ENCODE measurements at places on chromosomes 11 and 22.
A peak's percentile ranks its signal among the peaks of the same experiment; 100 is the strongest.

- no peak for DNase-seq
Measured at GRCh38 chr11:21323617-21324016, 654.2 kb downstream of the NELL1 start.

DNA sequence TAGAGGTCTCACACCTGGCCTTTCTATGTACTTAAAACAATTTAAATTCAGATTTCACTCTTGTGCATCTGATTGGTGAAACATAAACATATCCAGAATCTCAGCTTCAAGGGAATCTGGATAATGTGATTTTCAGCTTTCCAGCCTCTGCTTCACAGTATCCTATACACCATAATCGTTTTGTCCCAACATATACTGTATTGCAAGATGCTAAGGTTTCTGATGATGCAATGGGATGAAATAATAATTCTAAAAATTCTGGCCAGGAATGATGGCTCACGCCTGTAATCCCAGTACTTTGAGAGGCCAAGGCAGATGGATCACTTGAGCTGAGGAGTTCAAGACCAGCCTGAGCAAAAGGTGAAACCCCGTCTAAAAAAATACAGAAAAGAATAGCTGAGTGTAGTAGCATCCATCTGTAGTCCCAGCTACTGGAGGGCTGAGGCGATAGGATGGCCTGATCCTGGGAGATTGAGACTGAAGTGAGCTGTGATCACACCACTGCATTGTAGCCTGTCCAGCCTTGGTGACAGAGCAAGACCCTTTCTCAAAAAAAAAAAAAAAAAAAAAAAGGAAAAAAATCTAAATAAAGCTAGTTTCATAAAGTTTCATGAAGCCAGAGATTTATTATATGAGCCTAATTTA is 41.0 kb upstream of the CTSC start:
- DNase-seq = no peak

DNA sequence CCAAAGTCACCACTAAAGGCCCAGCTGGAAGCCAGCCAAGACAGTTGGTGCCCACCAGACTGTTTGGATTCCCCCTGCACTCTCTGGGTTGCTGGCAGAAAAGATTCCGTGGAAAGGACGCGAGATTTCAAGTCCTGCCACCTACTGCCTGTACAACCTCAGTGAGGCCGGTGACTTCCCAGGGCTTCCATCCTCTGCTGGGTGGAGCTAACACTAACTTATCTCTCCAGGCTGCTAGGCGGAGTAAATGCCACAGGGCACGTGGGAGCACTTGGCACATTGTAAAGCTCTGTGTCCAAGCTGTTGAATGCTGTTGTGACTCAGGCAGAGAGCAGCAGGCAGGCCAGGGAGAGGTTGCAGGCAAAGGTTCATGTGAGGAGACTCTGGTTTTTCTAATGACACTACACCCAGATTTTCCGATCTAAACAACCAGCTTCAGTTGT is 50.9 kb upstream of the CDON start:
- peak; percentile 66 for DNase-seq

DNA sequence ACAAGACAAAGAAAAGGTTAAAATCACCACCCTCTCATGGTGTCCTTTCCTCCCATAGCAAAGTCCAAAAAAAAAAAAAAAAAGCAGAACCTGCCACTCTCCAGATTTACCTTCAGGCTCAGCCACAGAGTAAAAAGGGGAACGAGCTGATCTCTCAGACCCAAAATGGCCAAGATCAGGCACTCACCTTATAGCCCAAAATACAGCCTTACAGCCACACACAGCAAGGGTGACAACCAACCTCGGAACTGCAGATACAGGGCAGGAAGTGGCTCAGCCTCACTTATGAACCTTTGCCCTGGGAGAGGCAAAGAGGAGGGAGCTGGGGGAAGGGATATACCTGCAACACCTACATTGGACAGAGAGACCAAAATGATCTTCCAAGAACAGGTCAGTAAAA is 4.5 kb downstream of the FHIP1B start:
- no peak for DNase-seq

GRCh38 chr22:49011379-49011768 is 816.3 kb downstream of the BRD1 start:
- DNase-seq = no peak

DNA sequence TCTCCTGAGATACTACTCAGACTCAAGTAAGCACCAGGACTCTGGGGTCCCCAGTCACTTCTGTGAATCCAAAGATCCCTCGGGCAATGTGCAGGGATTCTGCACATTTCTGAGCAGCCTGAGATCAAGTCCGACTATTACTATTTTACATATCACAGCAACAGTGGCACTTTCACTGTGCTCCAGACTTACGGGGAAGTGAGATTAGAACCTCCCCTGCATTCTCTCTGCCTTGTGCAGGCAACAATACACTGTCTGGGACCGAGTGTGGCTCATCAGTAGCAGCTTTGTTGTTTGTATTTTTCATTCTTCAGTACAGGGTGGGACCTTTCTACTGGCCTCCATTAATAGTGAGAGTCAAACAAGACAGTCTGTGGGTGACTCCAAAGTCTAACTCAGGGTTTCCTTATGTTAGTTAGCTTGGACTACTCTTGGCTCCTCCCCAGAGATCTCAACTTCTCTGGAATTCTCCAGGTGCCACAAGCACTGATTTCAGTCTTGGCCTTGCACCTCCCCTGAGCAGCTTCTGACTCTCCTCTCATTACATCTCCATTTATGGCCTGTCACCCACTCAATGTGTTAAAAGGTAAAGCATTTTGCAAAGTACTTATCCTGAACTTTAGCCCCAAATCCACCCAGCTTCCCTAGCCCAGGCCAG is 76.2 kb upstream of the TOP3B start:
- no peak for DNase-seq

- no peak for DNase-seq
Measured at GRCh38 chr11:103926990-103927389, 109.5 kb upstream of the DDI1 start.

GRCh38 chr22:23387827-23388516 is 192.1 kb downstream of the IGLL1 start:
- DNase-seq = no peak

DNA sequence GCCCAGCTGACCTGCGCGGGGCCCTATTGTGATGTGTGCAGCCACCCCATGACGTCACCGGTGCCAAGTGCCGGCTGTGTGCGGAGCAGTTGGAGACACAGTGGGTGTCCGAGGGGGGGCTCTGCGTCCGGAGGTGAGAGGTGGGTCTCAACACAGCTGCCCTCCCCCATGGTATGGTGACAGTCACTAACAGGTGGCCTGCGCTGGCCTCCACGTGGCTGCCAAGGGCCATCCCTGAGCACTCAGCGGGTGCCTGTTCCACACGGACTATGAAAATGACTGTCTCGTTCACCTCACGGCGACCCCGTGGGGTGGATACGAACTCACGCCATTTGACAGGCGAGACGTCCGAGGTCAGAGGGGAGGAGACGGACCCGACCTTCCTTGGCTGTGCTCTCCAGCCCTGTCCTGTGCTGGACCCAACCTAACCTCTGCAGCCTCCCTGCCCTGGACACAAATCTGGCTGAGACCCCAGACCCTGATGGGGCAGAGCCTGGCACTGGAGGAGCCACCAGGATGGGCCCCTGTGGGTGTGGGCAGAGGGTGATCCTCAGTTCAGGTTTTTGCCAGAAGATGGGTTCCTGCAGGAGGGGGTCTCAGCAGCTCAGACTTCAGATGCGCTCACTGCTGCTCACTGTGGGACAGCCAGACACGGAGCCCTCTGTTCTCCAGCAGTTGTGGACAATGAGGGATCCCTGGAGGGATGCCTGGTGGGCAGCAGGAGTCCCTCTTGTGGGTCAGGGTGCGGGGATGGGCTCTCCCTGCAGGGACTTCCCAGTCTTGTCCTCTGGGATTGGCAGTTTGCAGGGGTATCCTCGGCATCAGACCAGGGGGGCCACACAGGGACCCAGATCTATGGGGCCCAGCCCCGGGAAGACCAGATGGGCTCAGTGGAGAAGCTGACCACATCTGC is 6.3 kb downstream of the HRAS start:
- DNase-seq = no peak

DNA sequence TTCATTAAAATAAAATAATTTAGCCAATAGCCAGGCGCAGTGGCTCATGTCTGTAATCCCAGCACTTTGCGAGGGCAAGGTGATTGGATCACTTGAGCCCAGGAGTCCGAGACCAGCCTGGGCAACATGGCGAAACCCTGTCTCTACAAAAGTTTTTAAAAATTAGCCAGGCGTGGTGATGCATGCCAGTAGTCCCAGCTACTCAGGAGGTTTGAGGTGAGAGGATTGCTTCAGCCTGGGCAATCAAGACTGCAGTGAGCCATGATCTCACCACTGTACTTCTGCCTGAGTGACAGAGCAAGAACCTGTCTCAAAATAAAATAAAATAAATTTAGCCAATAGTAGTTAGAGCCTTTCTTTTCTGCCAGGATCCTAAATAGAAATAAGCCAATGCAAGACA is 12.2 kb downstream of the HPS5 start:
- DNase-seq = no peak

GRCh38 chr22:49491726-49492125 is 335.9 kb downstream of the BRD1 start:
- no peak for DNase-seq

DNA sequence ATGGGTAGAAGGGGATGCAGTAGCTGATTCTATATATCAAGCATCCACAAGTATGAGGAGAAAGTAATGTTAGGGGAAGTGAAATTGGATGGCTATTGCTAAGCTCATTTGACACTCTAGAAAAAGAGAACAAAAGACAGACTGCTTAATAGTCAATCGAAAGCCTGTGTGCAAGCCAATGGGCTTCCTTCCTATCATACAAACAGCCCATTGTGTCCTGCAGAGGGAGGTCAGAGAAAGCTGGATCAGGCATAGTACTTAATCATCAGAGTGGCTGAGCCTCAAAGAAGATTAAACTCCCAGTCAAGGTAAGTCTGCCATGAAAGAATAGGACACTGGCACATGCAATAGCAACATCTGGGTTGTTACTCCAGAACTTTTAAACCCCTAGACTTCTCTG is 50.9 kb upstream of the PGR start:
- no peak for DNase-seq

DNA sequence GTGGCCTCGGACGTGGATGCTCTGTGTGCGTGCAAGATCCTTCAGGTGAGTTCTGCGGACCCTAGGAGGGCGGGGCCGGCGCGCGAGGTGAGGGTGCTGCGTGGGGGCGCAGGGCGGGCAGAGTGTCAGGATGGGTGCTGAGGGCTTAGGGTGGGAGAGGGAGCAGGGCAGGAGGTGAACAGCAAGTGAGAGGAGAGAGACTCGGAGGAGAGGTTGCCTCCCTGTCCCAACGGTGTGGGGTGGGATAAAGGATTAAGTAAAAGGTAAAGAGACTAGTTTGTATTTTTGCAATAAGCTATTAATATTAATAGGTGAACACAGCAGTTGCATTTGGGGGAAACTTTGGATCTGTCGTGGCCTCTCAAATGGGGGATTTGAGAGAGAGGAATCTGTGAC is 451 bp downstream of the CDC45 start:
- no peak for DNase-seq

DNA sequence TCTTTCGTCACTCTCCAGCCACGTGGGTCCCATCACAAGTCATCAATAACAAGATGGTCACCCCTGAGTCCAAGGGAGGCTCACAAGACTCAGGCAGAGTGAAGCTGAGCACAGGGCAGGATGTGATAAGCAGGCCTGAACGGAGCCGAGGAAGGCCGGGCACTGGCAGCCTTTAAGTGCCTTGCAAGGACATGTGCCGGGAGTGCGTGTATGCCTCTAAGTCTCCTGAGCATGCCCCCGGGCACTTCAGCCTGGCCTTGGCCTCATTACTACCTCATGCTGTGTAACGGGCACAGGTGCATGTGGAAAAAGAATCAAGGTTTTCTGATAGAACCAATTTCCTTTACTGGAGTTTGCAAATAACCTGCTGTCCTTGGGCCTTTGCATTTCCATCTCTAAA is 55.8 kb downstream of the UBASH3B start:
- DNase-seq = no peak

DNA sequence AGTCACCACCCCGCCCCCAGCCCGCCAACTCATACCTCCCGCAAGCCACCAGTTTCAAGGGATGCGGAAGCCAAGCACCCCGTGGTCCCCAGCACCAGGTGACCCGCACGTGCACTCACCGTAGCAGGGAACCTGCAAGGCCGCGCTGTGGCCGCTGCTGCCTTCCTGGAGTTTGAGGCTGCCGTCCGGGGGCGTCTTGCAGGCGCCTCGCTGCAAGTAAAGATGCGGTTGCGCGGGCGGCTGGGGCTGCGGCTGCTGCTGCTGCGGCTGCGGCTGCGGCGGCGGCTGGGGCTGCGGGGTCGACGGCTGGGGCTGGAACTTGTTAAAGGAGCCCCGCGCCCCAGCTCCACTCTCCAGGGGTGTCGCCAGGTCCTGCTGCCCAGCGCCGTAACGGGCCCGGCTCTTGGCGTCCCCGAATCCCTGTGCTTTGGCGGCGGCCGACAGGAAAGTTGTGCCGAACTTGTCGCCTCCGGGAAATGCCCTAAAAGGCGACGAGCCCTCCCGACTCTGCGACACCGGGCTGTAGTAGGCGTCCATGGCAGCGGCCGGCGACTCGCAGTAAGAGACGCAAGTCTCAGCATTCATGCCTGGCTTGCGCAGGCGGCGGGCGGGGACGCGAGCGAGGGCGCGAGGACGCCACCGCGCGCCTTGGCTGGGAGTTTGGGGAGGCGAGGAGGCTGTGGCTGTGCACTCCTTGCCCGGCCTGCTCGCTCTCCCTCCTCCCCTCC is at the start of gene ALX4:
TSS of gene ALX4 (minus strand) at position 662 of the 728 bp plus-strand sequence. CDS start at position 585, 77 bp downstream.
- no peak for DNase-seq

DNA sequence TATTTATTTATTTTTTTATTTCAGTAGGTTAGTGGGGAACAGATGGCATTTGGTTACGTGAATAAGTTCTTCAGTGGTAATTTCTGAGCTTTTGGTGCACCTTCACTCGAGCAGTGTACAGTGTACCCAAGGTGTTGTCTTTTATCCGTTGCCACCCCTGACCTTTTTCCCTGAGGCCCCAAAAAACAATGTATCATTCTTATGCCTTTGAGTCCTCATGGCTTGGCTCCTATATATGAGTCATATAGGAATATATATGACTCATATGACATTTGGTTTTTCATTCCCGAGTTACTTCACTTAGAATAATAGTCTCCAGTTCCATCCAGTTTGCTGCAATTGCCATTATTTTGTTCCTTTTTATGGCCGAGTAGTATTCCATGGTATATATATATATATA is 763.9 kb downstream of the NTM start:
- no peak for DNase-seq

DNA sequence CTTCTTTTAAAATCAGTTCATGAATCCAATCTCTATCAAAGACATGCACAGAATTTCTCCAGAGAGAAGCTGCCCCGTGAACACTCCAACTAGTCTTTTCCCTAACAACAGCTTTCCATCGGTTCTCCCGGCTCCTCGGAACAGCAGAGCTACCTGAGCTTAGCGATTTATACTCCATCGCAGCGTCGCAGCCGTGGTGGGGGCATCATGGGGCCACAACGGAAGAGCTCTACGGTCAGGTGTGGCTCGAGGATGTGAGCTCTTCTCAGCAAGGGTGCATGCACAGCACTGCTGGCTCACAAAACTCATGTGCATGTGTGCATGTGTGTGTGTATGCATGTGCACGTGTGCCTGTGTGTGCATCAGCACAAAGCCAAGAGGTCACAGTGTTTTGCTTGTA is 11.7 kb upstream of the MOB2 start:
- DNase-seq = no peak

GRCh38 chr11:64577202-64577601 is 13.8 kb upstream of the SLC22A12 start:
- DNase-seq = no peak

- no peak for DNase-seq
Measured at GRCh38 chr22:35839841-35840301, 122.2 kb downstream of the APOL5 start.

All from NCI-H1694 treated with DMSO at 0.1 percent for 48 hours (cell line).